ENCODE measurements at places on chromosomes 6 and 20. TPM values are rescaled to one million over a fixed set of nuclear protein-coding genes. Genes with fewer than 3 reads are reported as not detected.

- no peak for DNase-seq
Measured at GRCh38 chr6:100761841-100762240, 119.3 kb downstream of the ASCC3 start.

- DNase-seq: no peak
Measured at GRCh38 chr20:1671891-1672669, 14.5 kb upstream of the SIRPG start.

DNA sequence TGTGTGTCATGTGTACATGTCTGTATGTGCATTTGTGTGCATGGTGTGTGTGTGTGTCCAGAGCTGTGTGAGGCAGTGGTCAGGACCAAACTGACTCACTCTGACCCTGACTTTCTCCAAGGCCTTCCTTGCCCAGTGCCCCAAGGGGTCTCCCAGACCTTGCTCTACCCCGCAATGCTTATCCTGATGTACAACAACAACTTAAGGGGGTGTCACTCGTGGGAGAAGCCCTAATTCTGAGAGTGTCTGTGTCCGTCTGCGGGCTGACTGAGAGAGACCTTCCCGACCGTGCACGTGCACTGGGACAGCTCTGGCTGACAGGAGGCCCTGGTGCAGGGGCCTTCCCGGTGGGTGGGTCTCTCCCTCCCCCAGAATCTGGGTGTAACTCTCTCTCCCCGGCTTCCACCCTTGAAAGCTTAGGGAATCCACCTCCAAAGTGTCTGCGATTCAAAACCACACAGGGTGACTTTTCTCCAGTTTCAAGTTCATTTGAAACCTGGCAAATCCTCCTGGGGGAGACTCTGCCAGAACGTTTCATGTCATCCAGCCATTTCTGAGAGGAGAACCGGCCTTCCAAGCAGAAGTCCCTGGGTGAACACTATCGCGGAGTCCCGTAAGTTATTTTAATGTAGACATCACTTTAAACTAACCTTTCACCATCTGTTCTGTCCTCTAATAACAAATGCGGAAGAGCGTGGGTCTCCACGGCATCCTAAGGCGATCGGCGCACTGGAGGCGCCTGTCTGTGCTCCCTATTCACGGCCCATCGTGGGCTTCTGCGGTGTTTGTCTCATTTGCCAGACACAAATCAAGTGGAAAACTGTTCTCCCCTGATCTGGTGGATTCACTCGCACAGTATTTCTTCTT, 225.5 kb downstream of the TAF4 start:
- DNase-seq: no peak

GRCh38 chr6:125300992-125301434, 754 bp downstream of the HDDC2 start:
- no peak for DNase-seq

GRCh38 chr6:21750575-21750974, 157.0 kb downstream of the SOX4 start:
- DNase-seq: no peak

DNA sequence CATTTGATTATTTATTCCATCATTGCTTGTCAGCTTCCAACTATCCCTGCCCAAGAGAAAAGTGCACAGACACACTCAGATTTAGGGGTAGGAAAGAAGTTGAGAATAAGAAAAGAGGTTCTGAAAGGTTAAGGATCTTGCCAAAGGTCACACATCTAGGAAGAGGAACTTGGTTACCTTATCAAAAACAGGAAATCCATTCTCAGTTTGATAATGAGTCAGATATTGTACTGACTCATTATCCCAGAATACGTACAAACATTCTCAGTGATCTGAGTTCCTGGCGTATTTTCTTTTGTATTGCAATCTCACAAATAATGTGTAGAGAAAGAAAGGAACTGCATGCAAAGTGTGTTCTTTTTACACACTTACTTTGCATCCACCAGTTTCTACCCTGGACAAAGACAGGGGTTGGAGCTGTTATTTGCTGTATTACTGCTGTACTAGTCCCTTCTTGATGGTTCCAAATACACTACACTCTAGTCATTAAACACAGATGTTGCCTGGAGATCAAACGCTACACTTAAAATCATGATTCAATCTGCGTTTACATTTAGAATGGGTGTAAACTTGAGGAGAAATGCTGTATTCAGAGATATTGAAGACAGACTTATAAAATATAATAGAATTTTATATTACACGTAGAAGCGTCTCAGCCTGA, 545.7 kb downstream of the PRKN start:
- DNase-seq: no peak

- DNase-seq: no peak
Measured at GRCh38 chr6:87914637-87915395, 132.8 kb upstream of the SPACA1 start.

DNA sequence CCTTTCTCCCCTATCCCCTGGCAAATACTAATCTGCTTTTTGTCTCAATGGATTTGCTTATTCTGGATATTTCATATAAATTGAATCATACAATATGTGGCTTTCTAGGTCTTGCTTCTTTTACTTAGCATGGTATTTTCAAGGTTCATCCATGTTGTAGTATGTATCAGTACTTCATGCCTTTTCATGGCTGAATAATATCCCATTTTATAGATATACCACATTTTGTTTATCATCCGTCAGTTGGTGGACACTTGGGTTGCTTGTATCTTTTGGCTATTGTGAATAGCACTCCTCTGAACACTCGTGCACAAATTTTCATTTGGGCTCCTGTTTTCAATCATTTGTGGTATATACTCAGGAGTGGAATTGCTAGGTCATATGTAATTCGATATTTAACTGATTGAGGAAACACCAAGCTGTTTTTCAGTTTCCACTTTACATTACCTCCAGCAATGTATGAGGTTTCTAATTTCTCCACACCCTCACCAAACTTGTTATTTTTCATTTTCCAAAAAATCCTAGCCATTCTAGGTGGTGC, 30.5 kb upstream of the RIPPLY2 start:
- no peak for DNase-seq

DNA sequence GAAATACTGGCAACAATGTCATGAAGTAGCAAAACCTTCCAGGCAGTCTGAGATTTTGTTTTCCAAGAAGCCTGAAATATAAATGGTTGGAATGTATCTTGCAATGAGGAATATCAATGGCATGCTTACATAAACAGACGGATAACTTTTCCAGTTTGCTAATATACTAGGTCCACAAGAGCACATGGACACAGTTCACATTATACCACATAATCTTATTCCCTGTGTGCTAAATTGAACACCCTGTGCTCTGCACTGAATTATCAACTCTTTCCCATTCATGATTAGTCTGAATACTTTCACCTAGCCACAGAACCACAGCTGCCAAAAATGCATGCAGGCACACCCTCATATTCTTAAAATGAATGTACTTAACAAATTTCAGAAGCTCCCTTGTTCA, 274.3 kb downstream of the COL12A1 start:
- DNase-seq: no peak

TSPO2 gene
- not detected for total RNA-seq

- DNase-seq: peak; percentile 34
Measured at GRCh38 chr6:111750753-111751673, 122.2 kb downstream of the FYN start.

MRAP2 gene
- total RNA-seq: 5.1 TPM

ZNF165 gene
- total RNA-seq: 1.4 TPM

RCAN2 gene
- total RNA-seq: 17.0 TPM

GATA5 gene
- total RNA-seq: not detected

MUCL3 gene
- not detected for total RNA-seq

DNA sequence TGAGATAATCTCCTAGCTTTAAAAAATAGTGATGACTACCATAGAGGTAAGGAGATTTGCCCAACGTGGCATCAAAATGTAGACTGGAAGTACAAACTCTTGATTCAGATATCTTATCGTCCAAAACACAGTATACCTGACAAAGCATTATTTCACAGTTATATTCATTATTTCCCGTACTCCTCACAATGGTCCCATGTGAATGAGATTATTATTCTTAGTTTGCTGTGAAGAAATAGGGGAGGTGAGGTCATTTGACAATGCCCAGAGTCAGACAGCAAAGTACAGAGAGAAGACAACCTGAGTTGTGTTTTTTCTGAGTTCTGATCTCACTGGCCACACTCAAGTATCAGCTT, 1.2 kb upstream of the TFB1M start:
- DNase-seq: no peak

DNA sequence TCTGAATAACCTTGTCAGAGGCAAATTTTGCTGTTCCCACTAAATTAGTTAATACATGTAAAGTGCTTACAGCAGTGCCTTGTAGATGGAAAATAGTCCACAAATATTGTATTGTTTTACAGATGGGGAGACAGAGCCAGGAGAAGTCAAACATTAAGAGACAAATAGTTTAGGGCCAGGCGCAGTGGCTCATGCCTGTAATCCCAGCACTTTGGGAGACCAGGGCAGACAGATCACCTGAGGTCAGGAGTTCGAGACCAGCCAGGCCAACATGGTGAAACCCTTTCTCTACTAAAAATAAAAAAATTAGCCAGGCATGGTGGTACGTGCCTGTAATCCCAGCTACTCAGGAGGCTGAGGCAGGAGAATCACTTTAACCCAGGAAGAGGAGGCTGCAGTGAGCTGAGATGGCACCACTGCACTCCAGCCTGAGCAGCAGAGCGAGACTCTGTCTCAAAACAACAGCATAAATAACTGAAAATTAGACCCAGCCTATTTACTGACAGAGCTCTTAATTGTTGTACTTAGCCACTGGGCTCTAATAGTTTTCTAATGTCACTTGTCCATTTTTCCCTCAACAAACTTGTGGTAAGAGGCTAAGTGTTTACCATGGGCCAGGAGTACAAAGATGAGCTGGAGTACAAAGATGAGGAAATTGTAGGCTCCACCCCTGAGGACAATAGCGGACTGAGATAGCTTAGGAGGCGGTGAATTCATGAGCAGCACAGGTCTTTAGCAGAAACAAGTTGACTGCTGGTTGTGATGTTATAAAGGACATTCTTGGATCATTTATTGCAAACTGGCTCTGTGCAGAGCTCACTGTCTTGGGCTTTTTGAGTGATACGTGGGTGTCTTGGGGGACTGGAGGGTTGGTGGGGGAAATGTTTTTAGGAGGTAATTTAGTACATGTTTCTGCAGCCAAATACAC, 6.4 kb downstream of the ZSWIM3 start:
- DNase-seq: no peak

ANGPT4 gene
- 0.51 TPM for total RNA-seq

DNA sequence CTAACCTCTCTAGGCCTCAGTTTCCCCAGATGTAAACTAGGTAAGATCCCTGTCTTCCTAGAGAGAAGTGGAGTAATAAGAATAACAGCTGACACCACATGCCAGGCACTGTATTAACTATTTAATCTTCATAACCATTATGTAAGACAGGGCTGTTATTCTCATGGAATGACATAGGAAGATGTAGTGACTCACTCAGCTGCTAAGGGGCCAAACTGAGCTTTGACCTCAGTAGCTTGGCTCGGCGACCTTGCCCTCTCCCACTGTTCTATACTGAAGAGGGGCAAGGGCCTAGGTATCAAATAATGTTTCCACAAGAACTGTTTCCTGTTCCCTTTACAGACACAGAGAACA, 2.9 kb upstream of the MDGA1 start:
- no peak for DNase-seq

NRN1 gene
- total RNA-seq: 39.6 TPM

DNA sequence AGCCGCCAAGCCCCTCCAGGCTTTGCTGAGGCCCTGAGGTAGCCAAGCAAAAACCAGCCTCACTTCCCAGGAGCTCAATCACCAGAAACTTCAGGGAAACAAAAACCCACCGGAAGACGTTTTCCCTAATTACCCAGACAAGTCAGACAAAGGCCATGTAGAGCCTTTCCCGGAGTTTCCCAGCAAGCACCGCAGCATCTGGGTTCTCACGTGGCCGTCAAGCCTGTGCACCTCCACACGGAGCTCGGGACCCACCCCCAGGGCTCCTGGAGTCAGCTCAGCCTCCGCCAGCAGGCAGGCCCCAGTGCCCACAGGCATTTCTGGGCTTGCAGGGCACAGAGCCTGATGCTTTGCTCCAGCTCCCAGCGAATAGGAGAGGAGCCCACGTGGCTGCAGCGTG, 10.1 kb upstream of the MRGBP start:
- DNase-seq: no peak

HLA-DQB2 gene
- 0.31 TPM for total RNA-seq

DNA sequence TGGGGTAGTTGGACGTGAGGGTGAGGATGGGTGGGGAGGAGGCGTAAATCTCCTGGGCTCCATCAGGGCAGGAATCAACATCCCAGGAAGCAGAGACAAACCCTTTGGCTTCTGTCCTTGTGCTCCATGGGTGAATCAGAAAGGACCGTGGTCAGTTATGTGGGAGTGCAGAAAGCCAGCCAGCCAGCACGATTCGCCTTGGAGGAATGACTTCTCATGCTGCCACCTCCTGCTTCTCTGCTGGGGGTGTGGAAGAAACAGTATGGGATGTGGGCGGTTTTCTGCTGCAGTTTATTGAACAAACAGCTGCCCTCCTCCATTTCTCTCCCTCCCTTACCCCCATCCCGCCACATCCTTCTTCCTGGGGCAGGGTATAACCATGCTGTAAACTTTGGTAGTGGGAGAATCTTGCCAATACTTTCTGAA, 214.5 kb downstream of the SOX4 start:
- no peak for DNase-seq

EDN3 gene
- total RNA-seq: not detected

DNA sequence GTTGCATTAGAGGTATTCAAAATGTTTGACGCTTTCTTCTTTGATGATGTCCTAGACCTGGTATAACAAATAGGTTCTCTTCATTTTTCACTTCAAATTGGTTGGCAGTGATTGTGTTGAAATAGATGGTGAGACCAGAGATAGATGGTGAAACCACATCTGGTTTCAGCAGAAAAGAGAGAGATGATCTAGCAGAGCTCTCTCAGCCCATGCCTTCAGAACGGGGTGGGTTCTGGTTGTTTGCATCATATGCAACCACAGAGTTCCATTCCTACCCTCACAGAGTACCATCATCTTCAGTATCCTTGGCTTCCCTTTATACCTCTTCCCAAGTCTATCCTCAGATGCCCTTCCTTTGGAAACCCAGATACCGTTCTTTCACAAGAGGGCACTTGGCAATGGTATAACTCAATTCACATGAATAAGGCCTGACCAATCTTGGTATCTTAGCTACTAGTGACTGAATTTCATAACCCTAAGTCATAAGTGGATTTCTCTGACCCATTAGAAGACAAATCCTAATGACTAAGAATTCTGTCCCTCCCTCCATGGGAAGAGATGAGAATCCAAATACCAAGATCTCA, 93.7 kb downstream of the UBE3D start:
- no peak for DNase-seq

DNA sequence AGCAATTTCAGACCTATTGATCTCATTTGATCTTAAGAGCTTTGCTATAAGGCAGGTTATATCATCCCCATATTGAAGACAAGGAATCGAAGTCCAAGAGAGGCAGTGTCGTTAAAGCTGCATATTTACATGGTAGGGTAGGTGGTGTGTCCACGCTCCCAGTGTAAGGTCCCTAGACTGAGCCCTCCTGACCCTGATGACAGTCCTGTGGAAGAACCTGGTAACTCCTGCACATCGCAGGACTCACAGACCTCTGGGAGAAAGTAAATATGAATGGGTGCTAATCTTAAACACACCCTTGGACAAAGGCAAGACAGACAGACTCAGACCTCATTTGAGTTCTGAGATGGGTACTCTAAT, 602 bp upstream of the HLA-DPB1 start:
- no peak for DNase-seq

All from endothelial cell (in vitro differentiated cells).